ENCODE measurements at places on chromosomes 2 and 18.

DNA sequence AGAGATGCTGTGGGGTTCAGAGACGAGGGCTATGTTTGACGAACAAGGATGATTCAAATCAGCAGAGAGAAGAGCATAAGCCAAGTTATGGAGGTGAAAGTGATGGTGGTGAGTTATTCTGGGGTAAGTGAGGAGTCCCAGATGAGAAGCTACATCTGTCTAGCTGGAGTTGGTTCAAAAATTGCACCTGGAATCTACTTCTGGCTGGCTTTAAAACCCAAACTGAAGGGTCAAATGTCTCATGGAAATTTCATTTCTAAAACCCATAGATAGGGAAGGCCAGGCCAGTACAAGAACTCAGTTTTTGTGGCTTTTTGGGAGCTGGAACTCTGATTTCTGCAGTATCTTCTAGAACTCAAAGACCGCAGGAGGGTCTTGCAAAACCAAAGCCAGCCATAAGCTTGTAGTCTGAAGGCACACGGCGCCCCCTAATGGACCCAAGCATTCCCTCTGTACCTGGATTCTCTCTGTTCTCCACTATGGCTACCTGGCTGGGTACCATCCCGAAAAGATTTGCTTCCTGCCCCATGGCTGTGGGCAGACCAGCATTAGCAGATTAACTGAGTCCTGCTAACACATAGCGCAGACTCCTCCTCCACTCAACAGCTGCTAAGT, 229.1 kb upstream of the SLC14A2 start:
- peak; percentile 44 for DNase-seq

DNA sequence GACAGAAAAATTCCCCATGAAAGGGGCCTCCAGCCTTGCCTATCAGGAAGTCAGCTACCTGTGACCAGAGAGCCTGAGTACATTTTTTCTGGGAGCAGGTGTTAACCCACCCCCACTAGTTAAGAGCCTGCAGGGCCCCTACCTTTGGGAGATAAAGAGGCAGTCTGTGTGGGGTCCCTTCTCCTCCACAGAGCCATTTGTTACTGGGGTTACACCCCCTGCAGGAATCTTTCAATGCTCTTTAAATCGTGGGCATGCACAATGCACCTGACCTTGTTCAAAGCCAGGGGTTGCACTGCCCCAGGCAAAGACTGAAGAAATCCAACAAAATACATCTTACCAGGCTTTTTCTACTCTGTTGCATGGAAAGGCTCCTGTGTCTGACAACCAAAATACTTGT, 15.7 kb upstream of the LYPD6 start:
- no peak for DNase-seq

- DNase-seq, result no peak
Observed at GRCh38 chr18:54263904-54264336, 5.4 kb upstream of the POLI start.

GRCh38 chr2:160918258-160918657, 242.0 kb upstream of the TANK start:
- no peak for DNase-seq

Data from fibroblast of skin of abdomen (primary cell).